ENCODE measurements at places on chromosomes 11 and 22.

GRCh38 chr11:88280673-88281316 lies 56.7 kb downstream of the CTSC start:
- DNase-seq: no peak

DNA sequence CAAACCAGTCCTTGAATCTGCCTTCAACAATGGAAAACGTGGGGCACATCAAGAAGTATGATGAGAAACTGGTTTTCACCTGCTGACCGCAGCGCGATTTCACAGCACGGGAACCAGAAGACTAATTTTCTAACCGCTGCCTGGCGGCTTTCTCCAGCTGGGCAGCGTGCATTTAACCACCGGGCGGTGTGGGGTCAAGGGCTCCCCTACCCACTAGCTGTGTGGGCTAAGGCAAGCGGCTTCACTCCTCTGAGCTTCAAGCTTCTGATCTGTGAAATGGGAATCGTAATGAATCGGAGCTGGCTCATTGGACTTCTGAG lies 4.2 kb downstream of the SHANK2 start:
- DNase-seq: no peak

GRCh38 chr11:1498262-1498661 lies 11.7 kb upstream of the MOB2 start:
- no peak for DNase-seq

DNA sequence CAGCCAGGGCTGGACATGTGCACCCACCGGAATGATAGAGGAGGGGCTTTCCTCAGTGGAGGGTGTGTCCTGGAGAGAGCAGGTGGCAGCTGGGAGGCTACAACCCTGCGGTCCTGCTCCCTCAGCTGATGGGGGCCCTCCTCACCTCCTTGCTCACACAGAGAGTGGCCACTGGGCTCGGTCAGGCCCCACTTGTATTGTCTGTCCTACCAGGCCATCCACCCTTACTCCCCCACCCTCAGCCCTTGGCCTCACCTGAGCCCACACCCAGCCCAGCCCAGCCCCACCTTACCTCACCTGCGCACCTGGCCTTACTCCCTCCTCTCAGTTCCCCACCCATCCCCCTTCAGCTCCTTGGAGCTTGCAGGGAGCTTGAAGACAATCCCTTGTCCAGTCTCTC lies 3.1 kb downstream of the TRPM5 start:
- no peak for DNase-seq

- peak; percentile 82 for DNase-seq
Observed at GRCh38 chr22:45064313-45065278, 54.8 kb upstream of the PHF21B start.

DNA sequence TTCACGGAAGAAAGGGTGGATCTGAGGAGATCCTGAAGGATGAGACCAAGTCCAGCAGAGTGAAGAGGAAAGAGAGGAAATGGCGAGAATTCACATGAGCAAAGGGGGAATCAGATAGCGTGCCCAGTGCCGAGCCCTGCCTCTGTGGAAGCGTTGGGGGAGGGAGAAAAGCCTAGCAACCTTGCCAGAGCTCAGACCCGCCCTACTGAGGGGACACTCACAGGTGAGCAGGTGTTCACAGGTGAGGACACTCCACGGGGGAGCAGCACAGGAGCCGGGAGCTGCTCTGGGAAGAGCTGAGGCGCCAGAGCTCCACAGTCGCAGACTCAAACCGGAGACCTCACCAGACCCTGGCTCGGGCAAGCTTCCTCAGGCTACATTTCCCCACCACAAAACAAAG lies 56.2 kb downstream of the MICAL3 start:
- no peak for DNase-seq

DNA sequence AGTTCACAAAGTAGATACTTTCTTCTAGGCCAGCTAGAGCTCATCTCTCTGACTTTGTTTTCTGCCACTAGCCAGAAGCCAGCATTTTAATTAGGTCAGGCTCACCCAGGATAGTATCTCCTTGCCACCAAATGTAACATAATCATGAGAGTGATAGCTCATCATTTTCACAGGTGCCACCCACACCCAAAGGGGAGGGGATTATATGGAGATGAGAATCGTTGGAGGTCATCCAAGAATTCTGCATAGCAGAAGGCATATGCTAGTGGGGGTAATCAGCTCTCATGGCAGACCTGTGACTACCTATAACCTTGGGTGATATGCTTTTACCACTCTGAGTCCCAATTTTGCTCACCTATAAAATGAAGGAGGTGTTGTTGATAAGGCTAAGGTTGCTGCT lies 523.0 kb downstream of the METTL15 start:
- no peak for DNase-seq

DNA sequence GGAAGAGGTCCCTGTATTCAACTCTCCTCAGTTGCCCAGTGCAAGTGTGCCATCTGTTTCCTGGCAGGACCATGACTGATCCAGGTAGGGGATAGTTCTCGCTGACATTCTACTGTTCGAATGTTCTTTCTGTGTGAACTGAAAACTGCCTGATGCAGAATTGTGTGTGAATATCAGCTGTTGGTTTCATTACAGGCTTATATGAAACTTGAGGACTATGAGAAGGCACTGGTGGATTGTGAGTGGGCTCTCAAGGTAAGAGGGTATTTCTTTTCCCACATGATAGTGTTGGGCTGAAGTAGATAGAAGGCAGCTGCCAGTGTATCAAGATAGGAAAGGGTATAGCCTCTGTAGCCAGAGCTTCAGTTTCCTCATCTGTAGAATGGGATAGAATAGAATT lies 15.3 kb downstream of the TTC12 start:
- DNase-seq: no peak

DNA sequence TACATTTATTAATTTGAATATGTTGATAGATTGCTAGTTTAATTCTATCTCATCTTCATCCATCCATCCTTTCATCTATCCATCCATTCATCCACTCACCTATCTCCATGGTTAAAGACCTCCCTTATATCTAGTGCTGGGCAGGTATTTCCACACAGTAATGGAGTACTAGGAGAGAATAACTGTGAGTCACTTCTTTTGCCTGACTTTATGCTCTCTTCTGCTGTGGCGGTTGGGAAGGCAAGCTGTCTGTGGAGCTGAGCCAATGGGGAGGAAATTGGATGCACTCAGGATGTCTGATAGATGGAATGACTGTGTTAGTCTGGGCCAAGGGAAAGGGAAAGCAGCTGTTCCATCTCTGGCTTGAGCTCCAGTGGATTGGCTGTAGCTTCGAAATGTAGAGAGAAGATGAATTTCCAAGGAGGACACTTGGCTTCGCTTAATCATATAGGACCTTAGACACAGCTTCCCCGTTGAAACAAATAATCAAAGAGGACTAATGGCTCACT lies 60.3 kb downstream of the NELL1 start:
- no peak for DNase-seq

DNA sequence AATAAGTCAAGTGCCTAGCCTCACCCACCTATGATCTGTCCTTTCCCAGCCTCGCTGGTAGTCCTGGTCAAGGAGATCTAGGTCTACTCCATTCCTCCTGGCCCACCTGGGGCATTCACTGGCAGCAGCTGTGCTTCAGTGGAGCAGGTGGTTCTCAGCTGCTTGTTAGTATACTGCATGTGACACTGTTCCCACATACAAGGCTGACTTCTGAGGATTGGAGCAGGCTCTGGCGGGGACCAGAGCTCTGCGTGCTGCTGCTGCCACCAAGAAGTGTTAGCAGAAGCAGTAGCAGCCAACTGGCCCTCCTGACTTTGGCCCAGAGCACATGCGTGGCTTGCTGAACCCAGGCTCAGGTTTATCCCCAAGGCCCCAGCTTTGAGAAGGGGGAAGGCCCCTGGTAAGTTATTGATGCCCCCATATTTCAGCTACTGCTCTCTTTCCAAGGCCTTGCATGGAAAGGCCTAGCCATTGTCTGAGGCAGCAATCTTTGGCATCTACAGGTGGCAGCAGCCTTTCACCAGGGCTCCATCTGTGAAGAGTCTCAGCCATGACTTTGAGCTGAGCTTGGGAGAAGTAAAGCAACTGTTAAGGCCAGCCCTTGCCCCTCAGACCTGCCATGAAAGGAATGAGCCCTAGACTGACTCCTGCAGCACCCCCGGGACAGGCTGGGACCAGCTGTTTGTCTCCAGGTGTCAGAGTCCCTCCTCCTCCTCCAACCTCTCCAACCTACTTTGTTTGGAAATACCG lies 26.5 kb downstream of the ARHGAP1 start:
- DNase-seq: no peak

DNA sequence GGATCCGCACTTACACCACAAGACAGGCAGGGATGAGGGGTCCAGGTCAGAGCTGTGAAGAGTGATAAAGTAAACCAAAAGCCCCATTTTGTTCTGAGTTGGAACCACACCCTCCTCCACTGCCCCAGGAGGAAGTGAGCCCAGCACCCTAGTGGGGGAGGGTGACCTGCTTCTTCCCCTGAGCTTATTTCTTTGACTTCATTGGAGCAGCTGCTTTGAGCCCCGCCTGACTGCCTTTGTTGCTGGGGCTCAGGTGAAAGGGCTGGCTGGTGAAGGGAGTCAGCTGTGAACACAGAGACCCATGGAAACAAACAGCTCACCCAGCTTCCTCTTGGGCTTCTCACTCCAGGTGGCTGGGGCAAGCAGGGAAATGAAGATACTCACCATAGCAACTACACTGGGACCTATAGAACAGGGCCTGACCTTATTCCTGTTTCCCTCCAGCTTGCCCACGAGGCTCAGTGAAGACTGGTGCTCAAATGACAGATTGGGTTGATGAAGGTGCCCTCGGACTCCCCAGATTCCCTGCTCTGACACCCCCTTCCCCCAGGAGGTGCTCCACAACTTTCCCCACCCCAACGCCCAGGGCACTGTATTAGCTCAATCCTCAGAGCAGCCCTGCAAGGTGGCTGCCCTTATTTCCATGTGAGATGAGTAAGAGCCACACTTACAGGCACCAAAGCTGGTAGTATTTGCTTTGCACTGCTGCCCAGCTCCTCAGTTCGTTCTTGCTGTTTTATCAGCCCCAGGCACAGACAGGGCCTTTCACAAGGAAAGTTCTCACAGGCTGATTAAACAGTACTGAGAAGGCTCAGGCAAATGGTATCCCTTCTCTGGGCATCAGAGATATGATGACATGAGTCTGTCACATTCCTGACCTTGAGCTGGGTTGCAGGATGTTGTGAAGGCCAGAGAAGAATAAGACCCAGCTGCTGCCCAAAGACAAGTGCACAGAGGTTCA lies 2.4 kb downstream of the UCP2 start:
- peak; percentile 87 for DNase-seq

- no peak for DNase-seq
Observed at GRCh38 chr11:73468590-73469161, 92.5 kb downstream of the RELT start.

- no peak for DNase-seq
Observed at GRCh38 chr11:19679952-19680828, 32.4 kb upstream of the NAV2 start.

DNA sequence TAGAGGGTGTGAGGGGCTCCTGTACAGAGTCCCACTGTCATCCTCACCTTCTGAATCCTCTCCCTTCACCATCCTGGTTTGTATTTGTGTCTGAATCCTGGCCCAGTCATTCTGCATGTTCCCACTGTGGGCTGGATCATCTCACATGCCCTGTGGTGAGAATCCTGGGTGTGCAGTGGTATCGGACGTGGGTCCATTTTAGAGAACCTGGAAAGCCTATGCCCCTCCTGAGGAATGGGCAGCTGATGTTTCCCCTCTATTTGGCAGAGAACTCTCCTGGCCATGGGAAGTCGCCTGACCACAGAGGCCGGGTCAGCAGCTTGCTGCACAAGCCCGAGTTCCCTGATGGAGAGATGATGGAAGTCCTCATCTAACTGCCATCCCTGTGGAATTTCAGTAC lies 102.3 kb downstream of the AMOTL1 start:
- DNase-seq: no peak

DNA sequence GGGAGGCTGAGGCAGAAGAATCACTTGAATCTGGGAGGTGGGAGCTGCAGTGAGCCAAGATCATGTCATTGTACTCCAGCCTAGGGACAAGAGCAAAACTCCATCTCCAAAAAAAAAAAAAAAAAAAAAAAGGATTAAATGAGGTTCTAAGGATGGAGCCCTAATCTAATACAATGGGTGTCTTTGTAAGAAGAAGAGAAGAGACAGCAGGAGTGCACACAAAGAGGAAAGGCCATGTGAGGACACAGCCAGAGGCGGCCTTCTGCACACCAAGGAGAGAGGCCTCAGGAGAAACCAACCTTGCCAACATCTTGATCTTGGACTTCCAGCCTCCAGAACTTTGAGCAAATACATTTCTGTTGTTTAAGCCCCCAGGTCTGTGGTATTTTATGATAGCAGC lies 66.6 kb upstream of the CECR2 start:
- no peak for DNase-seq
